ENCODE measurements at places on chromosomes 16 and 17.

- DNase-seq: peak; percentile 62
These were observed 951 bp upstream of the GPRC5C start for GRCh38 chr17:74430706-74431567.

DNA sequence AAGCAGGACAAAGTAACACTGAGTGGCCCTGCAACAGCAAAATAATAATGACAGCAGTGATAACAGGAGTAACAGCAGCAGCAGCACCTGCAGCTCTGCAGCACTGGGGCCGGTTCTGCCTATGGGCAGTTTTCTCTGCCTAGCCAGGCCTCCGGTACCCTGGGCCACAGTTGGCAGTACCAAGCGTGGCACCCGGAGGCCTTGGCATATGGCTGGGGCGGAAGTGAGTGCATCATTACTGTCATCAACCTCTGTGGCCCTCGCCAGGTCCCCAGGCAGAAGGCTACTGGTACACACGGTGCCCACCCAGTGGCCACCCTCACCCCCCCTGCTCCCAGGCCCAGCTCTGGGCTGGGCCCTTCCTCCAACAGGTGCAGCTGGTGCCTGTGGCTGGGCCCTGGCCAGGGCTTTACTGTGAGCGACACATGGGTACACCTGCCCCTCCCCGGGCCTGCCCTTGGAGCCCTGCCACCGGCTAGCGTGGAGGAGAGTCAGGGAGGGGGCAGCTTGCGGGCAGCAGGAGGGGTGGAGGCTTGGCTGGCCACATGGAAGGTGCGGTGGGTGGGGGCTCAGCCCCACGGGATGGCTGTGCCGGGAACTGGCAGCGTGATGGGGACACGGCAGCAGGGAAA, 3.0 kb downstream of the KCNJ12 start:
- no peak for DNase-seq

- peak; percentile 73 for DNase-seq
These were observed 100.5 kb downstream of the XYLT1 start for GRCh38 chr16:17370223-17370707.

DNA sequence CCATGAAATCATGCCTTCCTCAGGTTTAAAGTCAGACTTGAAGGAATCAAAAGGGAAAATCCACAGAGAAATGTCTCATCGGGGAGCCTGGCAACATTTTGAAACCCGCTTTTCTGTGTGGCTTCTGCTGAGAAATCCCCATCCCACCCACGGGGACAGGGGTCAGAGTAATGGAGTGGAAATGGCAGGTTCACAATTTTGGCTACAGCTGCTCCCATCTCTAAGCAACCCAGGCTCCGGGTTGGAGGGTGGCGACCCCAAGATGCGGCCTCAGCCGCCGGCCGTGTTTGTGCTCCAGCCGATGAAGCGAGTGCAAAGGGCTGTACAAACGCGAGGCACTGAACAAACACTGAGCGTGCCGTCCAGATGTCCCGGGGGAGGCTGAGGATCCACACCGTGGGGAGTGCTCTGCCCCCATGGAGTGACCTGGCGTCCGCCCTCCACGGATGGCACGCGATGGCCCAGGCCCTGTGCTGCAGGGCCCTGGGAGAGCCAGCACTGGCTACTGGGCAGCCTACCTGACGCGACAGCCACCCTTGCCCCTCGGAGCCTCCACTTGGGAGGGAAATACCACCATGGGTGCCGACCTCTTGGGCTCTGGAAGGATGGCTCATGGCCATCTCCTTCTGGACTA, 22.2 kb downstream of the SLC43A2 start:
- no peak for DNase-seq

- no peak for DNase-seq
These were observed 80.9 kb downstream of the PARN start for GRCh38 chr16:14548933-14549788.

- peak; percentile 89 for DNase-seq
These were observed 141.0 kb upstream of the CIBAR2 start for GRCh38 chr16:85253084-85253941.

DNA sequence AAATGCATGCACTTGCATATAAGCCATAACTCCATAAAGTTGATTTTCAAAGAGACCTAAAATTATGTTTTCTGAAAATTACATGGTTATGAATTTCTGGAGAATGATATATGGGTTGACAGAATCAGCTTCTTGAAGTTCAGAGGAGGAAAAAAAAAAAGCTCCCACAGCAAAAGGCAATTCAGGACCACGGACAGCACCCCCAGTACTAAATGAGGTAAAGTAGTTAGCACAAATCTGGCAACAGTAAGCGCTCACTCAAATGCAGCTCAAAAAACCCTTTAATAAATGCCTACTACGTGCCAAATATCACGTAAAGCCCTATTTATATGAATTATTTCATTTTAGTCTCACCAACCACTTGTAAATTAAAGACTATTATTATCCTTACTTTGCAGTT, 135.2 kb downstream of the SHISA9 start:
- DNase-seq: peak; percentile 80

- DNase-seq: no peak
These were observed 35.1 kb downstream of the DDX19A start for GRCh38 chr16:70381604-70382342.

GRCh38 chr17:8056232-8056975, 17.5 kb downstream of the ALOX15B start:
- DNase-seq: peak; percentile 79

- DNase-seq: no peak
These were observed 121.7 kb downstream of the SLC39A11 start for GRCh38 chr17:72970797-72971196.

DNA sequence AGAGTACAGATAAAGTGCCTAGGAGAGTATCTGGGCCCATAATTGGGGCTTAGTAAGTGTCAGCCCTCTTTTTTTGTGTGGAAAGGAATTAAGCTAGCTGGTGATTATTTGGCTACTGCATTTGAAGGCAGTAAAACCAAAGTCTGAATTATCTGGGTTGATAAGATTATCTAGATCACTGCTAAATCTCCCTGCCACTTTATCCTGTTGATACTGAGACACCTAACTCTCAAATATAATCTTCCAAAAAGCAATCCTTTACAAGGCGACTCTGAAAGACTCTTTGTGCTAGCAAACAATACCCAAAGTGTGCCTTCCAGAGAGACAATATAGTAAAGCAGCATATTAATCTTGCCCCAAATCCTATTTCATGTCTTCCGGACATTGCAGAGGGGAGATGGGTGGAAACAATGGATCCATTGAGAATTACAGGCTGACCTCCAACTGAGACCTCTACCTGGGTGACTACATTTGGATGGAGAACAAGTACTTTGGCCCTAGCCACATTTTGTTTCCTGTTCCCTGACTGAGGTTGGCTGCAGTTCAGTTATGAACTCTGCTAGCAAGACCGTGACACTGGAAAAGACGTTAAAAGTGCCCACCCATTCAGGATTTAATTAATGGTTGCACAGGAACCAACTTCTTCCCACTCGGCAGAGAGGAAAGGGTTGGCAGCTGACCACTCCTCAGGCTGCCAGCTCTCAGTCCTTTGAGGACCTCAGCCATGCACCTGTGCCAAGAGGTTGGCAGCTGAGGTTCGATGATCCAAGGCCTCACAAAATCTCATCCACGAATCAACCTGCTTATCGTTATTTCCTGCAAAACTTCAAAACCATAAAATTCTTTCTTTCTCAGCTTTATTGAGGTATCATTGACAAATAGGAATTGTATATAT, 72.6 kb downstream of the SYCE1L start:
- DNase-seq: no peak

DNA sequence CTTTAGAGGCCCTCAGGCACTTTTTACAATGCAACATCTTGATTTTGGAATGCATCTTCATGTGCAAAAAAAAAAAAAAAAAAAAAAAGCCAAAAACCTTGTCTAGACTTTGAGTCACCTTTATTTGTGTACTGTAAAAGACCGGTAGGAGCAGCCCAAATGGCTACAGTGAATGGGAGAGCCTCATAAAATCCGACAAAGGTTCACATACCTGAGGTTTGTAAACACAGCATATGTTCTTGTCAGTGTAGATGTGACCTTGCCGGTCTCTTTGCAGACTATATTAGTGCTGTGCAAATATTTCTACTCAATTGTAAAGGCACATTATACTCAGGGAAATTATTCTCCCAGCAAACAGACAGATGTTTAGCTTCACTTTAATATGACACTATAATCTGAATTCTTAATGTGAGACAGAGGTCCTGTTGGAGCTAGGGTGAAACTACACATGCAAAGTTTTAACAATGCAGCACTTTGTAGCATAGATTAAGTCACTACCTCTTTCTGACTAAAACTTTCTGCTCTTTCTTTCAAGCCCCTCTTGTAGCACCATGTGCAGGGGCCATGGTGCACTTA, 211.3 kb downstream of the CA10 start:
- DNase-seq: no peak

- no peak for DNase-seq
These were observed 17.0 kb downstream of the BCL7C start for GRCh38 chr16:30876867-30877266.

- no peak for DNase-seq
These were observed 39.8 kb downstream of the DCUN1D3 start for GRCh38 chr16:20860361-20860760.

DNA sequence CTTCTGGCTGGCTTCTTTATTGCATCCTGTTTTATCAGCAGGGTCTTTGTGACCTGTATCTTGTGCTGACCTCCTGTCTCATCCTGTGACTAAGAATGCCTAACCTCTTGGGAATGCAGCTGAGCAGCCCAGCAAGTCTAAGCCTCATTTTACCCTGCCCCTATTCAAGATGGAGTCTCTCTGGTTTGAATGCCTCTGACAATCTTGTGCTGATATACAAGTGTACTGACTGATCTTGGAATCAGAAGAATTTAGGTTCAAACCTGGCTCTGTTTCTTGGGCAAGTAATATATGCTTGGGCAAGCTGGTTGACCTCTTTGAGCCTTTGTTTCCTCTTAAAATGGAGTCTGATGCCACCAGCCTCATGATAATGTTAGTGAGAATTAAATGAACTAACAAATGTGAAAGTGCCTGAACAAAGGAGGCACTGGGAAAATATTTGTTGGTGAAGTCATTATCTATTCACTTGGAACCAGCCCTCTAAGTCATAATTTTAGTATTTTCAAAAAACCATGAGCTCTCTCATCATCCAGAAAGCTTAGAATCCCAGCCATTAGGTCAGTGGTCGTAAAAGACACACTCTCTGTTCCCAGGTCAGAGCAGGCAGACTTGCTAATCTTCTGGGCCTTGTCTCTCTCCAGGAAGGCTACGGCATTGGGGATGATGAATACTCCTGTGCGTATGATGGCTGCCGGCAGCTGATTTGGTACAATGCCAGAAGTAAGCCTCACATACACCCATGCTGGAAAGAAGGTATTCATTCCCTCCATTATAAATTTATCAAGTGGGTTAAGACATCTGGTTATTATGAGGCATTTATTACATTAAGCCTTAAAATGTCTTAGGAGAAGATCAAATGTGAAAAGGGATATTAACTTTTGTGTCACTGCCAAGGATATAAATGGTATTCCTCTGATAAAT, 18.1 kb upstream of the ARL2BP start:
- DNase-seq: no peak

GRCh38 chr16:49688036-49688697, 167.7 kb downstream of the ZNF423 start:
- no peak for DNase-seq

DNA sequence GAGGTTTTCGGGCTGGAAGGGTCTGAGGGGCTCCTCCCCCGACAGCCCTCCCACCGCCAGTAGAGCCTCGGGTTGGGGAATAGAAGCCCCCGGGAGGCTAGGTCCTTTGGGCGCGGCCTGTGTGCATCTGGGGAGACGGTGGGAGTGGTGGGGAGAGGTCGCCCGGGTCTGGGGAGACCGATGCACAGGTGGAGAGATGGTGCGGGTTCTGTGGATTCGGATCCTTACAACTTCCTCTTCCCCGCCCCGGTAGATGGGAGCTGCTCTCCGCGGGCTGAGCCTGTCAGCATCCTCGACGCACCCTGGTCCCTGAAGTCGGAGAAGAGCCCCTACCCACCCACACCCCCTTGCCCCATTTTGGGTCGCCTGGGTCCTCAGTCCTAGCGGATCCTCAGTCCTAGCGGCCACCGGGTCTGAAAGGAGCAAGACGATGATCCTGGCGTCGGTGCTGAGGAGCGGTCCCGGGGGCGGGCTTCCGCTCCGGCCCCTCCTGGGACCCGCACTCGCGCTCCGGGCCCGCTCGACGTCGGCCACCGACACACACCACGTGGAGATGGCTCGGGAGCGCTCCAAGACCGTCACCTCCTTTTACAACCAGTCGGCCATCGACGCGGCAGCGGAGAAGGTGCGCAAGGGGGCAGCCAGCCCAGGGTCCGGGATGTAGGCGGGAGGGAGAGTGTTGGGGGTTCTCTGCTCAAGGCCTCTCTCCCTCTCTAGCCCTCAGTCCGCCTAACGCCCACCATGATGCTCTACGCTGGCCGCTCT, 790 bp downstream of the BCKDK start:
- DNase-seq: no peak

GRCh38 chr17:42563543-42563942, 1.6 kb downstream of the COASY start:
- DNase-seq: no peak

DNA sequence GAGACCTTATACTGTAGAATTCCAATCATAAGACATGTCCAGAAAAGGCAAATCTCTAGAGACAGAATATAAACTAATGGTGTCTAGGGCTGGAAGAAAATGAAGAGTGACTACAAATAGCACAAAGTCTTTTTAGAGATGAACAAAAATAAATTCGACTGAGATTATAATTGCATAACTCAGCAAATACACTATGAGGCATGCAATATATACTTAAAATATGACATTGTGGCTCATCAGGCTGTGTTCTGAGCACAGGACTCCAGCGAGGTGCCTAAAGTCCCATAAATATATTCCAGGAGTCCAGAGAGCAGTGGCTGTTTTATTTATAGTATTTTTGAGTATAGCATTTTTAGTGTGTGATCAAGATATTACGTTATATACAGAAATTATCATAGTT, 13.1 kb upstream of the ZNF267 start:
- DNase-seq: no peak

DNA sequence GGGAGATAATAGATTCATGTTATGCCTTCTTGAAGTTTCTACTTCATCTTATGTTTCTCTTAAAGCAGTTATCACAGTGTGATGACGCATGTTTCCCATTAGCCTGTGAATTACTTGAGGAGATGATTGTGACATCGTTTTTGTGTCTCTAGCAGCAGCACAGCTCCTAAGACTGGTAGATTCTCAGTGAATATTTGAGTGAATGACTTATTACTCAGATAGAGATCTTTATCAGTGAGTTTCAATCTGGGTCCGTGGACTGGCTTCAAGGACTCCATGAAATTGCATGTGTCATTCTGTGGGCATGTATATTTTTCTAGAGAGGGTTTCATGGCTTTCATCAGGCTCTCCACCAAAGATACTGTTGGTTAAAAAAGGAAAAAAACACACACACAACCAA, 29.9 kb downstream of the YPEL2 start:
- DNase-seq: peak; percentile 64

GRCh38 chr17:31499771-31500554, 108.5 kb downstream of the RAB11FIP4 start:
- DNase-seq: no peak

DNA sequence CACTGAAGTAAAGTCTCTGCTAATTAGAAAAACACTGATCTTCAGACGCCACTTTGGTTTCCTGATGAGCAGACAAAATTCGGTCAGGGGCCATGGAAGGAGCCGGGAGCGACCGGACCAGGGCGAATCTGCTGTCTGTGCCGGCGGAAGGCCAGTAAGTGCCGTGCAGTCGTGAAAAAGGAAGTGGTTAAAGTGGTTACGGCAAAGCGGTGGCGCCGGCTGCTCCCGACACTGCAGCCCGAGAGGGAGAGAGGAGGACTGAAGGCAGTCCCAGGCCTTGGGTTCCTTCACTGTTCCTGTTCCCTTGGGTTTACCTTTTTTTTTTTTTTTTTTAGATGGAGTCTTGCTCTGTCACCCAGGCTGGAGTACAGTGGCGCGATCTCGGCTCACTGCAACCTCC, 17.3 kb upstream of the HEXD start:
- peak; percentile 88 for DNase-seq

GRCh38 chr17:28864991-28865849, 10.4 kb downstream of the ERAL1 start:
- no peak for DNase-seq

Data from activated CD4-positive, alpha-beta T cell treated with anti-CD3 and anti-CD28 coated beads, Interleukin-2, amount 10 ng/mL, durations not matched to agents 24 days and 14 days (primary cell).